KBM-7 (cell line): ENCODE measurements at places on chromosomes 5 and 9.

DNA sequence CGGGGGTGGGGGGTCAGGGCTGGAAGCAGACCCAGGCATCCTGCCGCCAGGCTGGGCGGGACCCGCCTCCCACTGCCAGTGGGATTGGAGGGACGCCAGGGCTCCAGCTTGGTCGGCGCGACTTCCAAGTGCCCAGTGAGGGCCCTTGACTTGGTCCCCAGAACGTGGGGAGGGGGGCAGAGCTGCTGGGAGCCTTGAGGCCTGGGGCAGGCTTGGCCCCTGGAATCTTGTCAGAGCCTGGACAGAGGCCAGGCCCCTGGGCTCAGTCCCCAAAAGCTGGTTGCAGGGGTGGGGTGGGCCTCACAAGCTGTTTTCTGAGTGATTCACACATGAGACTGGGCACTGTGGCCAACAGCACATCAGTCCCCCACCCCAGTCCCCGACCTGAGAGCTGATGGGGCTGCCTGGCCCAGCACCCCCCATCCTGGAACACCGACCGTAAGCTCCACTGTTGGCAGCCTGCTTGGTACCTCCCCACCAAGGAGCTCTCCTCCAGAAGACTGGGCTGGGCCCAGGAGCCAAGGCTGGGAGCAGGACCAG lies 526 bp downstream of the CLIC3 start:
- no peak for DNase-seq

- DNase-seq = no peak
Measured at GRCh38 chr5:10441992-10442435, 335 bp downstream of the ROPN1L start.

DNA sequence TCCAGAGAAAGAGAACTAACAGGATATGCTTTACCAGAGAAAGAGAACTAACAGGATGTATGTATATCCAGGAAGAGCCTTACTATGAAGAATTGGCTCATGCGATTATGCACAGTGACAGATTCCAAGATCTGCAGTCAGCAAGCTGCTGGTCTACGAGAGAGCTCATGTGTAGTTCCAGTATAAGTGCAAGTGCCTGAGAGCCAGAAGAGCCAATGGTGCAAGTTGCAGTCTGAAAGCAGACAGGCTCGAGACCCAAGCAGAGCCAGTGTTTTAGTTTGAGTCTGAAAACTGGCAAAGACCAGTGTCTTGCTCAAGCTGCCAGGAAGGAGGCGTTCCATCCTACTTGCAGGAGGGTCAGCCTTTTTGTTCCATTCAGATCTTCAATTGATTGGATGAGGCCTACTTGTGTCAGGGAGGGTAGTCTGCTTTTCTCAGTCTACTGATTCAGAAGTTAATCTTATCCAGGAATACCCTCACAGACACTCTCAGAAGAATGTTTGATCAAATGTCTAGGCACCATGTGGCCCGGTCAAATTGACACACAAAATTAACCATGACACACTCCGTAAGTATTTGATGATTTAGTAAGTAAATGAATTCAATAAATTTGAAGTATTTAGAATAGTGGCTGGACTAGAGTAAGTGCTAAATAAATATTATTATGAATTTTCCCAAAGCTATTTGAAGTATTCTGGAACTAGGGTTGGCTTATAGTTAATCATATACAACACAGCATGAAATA lies 372.1 kb upstream of the SGCD start:
- no peak for DNase-seq

DNA sequence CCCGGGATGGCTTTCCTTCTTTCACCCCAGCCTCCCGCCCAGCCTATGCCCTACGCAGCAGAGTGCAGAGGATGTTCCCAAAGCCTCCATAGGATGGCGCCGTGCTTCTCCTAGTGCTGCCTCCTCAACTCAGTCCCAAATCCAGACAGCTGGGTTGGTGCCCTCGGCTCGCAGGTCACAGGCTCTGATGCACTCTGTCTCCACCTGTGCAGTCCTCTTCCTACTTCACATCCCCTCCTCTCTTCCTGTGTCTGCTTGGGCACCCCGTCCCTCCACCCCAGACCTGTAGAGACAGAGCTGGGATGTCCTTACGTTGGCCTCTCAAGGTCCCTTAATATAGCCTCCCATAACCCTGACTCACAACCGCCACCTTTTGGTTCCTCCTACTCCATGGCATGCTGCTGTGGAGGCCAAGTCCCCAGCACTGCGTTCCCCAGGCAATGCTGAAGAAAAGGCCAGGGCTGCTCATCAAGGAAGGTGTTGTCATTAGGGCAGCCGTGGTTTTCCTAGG lies 314.4 kb downstream of the GADD45G start:
- peak; percentile 15 for DNase-seq

- no peak for DNase-seq
Measured at GRCh38 chr9:16619402-16619801, 251.1 kb downstream of the BNC2 start.

GRCh38 chr9:38681747-38682227 lies 38.1 kb downstream of the FAM240B start:
- no peak for DNase-seq

DNA sequence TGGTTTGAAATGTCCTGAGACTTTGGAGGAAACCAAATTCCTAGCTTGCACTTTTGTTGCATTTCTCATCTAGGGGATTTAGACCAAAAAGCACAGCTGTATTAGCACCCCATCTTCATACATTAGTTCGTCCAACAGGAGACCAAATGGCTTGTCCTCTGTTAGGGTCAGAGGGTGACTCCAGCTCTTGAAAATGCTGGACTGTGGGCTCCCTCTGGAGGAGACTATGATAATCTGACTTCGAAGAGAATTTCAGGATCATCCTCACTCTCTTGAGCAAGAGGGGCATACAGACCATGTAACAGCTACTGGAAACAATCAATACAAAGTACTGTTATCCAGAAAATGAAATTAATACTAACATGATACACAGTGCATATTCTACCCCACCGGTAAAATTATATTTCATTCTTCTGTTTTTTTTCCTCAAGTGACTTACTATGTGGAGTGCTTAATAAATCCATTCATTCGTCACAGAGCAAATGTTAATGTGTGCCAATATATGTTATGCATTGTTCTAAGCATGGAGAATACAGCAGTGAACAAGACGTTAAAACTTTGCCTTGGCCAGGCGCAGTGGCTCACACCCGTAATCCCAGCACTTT lies 63.7 kb upstream of the PPP2CA start:
- peak; percentile 71 for DNase-seq

DNA sequence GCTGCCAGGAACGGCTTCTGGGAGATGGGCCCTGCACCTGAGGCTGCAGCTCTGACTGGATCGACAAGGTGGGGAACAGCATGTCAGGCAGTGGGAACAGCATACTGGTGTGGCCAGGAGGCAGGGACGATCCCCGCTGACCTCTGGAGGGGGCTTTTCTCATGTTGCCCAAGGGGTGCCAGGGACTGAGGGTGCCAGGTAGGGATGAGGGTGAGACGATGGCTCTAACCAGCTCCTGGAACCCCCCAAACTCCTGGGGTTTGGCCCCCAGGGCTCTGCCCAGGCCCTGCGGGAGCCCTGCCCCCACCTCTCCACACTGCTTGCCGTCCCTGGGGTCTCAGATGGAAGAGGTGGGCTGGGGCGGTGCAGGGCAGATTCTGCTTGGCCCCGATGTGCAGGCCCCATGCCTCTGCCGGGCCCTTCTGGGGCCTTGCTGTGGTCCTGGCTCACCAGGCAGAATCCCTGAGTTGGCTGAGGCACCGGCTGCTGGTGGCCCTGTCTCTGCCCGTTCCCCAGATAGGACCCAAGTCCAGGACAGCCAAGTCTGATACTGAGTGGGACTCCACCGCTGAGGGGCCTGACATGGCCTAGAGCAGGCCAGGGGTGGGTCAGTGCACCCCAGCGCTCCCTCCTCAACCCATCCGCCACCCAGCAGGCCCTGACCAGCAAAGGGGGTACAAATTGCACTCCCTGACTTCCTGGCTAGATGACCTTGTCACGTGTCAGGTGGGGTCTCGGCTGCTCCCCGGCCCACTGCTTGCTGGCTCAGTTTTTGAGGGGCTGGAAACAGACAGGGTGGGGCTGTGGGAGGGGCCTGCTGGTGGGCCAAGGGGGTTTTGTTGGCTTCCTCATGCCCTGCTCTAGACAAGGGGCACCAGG lies 28.4 kb upstream of the RNF130 start:
- DNase-seq = no peak

DNA sequence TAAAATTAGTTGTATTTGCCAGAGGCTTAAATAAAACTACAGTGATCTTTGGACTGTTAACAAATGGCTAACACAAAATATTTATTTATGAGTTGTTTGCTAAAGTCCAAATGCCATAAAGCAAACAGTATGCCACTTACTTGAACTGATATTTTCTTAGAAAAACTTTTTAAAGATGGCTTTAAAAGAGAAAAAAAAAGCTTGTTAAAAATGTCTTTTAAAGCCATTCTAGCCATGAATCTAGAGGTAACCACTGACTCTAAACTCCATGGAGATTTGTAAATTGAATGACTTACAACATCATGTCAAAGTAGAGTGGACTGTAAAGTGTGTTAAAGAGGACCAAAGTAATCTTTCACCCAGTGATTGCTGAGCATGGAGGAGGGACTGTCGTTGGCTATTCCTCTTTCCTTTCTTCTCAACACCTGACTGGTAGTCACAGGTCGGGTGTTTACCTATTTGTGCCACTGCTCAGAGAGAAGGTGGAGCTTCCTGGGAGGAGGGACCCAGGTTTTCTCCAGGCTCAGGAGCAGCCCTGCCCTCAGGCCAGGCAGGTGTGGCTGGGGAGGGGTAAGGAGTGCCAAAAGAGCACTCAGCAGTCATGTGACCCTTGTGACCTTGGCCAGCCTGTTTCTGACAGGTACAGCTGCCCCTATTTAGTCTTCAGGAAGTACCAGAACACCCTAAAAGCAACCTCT lies 69.1 kb upstream of the TJP2 start:
- no peak for DNase-seq

GRCh38 chr5:33304601-33305000 lies 136.2 kb upstream of the TARS1 start:
- no peak for DNase-seq

DNA sequence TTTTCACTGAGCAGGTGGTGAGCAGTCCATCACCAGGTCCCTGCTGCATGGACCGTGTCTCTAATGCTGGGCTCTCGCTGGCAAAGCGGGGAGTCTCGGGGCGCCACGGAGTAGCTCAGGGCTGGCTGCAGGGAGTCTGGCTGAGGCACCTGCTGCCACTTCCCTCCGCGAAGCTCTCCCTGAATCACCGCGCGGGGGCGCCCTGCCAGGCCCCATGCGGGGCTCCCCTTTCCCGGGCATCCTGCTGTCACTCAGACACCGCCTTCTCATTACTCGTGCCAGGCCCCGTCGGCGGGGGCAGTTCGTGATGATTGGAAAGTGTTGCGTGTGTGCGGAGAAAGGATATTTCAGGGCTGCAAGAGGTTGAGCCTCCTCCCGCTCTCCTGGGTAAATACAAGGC lies 335.8 kb downstream of the IRX2 start:
- DNase-seq = no peak

- peak; percentile 20 for DNase-seq
Measured at GRCh38 chr5:157464519-157465171, 4.6 kb downstream of the NIPAL4 start.

DNA sequence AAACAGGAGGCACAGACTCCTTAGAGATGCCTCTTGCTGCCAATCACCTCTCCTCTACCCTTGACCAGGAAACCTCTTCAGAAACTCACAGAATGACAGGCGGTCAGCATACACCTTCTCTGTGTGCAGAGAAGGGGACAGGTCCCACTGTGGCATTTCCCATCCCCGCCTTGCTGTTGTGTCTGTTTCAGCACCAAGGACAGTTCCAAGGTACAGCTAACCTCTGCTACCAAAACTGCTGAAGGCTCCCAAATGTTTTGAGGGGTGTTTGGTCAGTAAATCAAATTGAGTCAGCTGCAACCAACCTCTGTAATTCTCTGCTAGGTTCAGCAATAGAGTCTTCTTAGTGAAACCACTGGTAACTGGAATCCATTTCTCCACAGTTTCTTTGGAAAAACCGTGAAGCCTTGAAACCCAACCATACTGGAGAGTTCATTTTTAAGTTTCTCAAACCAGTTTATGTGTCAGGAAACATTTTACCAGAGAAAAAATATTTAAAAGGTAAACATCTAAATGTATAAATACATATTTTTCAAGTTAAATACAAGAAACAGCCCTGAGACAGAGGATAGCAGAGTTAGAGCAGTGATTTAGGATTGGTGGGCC lies 122.0 kb downstream of the DRD1 start:
- DNase-seq = peak; percentile 32

DNA sequence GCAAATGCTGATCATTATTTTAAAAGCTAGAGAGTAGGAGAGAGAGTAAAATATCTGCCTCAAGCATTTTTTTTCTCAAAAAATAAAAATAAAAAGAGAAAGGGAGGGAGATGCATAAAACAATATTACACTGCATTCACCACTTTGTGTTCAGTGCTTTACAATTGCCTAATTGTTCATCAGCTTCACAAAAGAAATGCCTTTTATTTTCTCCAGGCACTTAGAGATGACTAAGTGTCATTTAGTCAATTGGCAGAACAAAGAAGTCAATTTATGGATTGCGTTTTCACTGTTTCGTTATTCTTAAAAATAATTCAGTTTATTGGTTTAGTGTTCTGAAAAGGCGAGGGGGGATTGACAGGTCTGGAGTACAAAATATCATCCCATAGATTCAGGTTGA lies 232.5 kb upstream of the CCNH start:
- no peak for DNase-seq

DNA sequence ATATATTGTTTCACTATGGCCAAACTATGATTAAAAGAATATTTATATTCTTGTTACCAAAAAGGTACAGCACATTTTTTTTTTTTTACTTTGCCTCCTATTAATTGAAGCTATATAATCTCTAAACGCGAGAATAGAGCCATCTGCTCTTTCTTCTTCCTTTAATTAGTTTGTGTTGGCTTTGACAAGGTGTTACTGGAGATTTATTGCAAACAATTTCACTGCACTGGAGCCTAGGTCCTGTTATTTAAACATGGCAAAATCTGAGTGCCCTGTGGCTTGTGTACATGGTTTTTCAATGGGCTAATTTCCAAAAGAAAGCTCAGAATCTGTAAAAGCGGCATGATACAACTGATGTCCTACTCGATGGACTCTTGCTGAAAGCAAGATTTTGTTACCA lies 40.8 kb upstream of the GABRG2 start:
- DNase-seq = no peak

DNA sequence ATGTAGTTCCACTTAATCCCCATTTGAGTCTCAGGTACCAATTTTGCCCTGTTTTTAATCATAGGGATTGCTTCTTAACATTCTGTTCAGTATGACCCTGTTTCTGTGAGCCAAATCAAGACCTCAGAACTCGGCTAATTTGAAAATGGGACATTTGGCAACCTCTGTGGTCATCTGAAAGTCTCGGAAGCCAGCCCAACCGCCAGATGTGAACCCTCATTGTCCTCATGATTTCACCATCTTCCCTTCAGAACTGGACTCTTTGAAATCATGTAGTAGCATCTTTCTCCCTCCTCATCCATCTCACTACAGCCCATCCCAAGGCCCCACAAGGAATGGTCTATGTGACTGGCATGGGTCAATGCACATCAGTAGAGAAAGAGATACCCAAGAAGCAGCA lies 88.9 kb downstream of the S1PR3 start:
- DNase-seq = no peak

DNA sequence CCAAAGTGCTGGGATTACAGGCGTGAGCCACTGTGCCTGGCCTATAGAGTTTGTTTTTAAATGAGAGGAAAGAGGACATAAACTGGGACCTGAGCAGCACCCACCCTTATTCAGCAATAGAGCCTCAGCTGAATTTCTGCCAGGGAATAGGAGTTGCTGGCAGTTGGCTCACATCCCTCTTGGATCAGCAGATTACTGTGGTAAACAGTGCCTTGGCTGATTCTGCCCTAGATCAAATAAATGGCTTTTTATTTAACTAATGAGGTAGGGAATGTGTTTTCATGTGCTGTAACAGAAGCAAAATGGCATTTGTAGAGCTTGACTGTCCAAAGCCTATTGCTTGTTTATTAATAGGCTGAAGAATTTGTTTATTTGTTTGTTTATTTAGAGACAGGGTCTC lies 2.1 kb downstream of the ARHGEF37 start:
- DNase-seq = no peak
